ENCODE measurements at places on chromosomes 11 and 22. TPM values are rescaled to one million over a fixed set of nuclear protein-coding genes. Genes with fewer than 3 reads are reported as not detected.

DNA sequence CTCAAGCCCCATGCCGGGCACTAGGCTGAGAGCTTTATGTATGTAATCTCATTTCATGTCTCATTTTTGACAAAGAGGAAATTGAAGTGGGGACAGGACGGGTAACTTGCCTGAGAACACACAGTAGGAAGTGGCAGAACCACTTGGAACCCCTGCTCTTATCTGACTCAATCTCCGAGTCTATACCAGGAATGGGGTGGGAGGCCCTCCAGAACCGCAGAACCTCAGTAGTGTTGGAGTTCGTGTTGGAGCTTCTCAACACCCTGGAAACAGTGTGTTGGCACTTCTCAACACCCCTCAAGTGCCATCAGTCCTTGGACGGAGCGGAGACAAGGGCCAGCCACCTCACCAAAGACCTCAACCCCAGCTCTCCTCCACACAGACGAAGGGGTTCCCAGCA, 38.8 kb upstream of the POLA2 start:
- no peak for DNase-seq

DNA sequence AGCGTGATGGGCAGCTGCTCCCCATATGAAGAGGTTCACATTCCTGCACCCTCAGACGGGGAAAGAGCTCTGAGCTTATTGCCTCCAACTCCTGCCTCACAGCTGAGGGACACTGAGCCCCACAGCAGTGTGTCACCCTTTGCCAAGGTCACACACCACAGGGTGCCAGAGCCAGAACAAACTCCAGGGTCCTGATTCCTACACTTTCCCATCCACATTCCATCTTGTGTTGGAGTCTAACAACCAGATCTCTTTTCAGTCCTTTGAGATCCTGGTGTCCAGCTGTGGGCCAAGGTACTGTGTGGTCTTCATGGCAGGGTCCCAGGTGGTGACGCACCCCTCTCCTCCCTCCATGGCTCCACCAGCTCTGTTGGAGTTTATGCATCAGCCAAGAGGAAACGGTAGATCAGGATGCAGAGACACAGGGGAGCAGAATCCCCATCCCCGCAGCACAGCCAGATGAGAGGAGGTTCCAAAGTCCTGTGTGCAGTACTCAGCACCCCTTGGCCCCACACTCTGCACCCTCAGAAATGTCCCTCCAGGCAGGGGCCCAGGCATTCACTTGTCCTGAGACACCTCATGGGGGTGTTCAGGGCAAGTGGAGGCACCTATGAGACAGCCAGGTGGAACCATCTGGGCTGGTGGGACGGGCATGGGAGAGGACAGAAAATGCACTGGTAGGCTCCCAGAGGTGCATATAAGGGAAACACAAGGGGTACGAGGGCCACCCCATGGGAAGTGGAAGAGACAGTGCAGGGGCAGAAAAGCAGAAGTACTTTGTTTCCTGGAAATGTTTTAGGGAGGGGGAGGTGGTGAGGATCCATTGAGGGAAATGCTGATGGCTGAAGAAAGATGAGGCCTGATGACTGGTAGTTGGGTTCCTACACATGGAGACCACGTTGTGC, 32.6 kb upstream of the GNAZ start:
- DNase-seq, result no peak

DNA sequence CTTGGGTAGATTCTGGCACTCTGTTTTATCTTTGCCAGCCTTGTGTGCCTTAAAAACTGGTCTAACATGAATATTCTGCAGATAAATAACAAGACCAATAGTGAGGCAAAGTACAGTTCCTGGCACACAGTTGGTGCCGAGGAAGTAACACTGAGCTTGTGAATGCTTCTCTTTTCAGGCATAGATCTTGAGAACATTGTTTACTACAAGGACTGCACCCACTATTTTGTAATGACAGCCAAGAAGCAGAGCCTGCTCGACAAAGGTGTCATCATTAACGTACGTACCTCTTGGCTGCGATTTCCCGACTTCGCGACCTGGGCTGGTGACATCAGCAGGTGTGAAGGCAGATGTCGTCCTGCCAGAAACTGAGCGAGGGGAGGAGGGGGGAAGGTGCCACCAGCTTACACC, 105.7 kb downstream of the MICAL2 start:
- DNase-seq, result no peak

GRCh38 chr11:95556342-95557163, 233.0 kb downstream of the FAM76B start:
- no peak for DNase-seq

DNA sequence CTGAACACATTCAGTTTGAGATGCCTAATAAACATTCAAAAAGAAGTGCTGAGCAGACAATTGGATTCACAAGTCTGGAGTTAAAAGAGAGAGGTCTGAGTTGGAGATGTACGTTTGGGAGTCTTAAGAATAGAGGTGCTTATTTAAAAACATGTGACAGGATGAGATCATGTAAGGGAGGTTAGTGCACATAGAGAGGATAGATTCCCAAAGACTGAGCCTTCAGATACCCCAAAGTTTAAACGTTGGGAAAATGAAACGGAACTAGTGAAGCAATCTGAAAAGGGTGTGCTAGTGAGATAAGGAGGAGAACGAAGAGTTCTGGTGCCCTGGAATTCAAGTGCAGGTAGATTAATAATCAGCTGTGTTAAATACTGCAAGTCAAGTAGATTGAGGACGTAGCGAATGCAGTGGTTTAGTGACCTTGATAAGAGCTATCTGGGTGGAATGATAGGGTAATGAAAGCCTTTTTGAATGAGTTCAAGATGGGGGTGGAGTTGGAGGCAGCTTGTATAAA, 63.7 kb downstream of the HIPK3 start:
- DNase-seq, result no peak

DNA sequence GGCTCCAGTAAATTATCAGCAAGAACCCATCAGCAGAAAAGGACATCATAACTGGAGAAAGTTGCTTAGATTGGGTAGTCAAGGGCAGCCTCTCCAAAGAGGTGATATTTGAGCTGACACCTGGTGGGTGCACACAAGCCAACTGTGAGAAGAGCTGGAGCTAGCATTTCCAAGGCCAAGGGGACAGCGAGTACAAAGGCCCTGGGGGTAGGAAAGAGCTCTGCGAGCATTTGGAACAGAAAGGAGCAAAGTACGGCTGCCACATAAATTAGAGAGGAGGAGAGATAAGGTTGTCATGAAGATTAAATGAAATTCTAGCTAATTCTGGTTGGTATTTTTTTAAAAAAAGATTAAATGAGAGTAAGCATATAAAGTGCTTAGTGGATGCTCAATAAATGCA, 21.7 kb upstream of the SMCO4 start:
- DNase-seq, result no peak

DNA sequence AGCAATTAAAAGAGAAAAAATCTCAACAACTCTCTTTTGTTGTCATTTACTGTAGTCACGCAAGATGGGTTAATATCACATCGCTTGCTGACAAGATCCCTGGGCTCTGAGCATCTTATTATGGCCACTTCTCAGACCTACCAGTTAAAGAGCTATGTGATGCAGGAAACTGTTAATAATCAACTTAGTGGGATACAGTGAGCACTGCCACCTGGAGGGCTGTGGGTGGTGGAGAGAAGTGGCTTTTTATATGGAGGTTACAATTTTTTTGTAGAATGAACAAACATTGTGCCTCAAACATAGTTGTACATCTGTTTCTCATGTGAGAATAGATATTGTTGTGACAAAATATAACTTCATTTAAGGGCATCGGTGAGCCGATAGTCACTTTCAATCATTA, 181.0 kb downstream of the TENM4 start:
- DNase-seq, result no peak

DNA sequence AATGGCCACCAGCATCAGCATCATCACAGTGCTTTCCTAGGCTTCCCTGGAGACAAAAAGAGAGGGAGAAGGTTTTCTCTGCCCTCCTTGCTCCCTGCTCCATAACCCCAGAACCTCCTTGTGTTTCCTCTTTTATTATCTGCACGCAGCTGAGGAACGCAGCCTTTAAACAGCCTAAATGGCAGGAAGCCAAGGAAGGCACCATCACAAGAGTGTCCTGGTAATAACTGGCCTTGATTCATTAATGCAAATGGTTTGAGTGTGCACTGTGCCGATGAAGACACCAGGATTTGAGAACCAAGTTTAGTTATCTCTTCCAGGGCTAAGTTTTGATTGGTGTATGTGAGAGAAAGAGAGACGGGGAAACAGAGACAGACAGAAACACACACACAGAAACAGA, 29.4 kb upstream of the DRD2 start:
- no peak for DNase-seq

- DNase-seq, result no peak
Measured at GRCh38 chr11:39965701-39966100, 1493.8 kb downstream of the LRRC4C start.

DNA sequence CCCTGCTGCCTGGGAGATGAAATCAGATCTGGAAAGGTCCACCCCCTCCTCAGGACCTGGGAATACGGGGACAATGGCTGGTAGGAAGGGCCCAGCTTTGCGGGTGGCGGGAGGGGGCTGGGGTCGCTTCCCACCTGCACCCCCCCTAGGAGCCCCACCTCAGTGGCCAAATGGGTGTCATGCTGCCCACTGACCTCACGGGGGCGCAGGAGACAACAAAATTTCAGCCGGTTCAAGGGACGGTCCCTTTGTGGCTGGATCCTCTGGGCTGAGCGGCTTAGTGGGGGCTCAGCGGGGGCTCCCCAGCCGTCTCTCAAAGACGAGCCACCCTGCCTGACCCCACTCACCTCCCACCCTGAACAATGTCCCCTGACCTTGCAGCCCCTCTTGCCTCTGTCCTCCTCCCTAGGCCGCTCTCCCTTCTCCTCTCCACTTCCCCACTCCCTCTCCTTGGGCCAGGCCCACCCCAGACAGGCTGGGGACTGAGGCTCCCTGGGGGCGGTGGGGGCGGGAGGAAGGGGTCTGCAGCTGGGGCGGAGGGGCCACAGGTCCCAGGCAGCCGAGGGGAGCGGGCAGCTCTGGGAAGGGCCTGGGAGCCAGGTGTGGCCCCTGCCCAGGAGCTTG, 39.3 kb upstream of the H19 start:
- no peak for DNase-seq

GRCh38 chr11:12060385-12060985, 49.9 kb upstream of the MICAL2 start:
- DNase-seq, result no peak

DNA sequence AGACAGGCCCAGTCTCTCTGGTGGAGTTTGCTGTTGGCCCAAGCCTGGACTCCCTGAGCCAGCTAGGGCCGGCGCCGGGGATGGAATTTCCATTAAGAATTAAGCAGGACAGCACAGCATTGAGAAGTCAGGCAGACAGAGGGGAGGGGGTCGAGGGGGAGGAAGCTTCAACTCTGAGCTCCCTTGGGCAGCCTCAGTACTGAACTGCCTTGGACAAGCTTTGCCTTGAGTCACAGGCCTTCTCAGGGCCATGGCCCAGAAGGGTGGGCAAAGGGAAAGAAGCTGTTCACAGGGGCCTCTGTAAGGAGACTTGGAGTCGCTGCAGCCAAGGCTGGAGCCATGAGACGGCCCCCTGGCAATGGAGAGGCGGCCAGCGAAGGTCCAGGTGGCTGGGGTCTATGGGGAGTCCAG, 2.6 kb upstream of the INSC start:
- no peak for DNase-seq

DNA sequence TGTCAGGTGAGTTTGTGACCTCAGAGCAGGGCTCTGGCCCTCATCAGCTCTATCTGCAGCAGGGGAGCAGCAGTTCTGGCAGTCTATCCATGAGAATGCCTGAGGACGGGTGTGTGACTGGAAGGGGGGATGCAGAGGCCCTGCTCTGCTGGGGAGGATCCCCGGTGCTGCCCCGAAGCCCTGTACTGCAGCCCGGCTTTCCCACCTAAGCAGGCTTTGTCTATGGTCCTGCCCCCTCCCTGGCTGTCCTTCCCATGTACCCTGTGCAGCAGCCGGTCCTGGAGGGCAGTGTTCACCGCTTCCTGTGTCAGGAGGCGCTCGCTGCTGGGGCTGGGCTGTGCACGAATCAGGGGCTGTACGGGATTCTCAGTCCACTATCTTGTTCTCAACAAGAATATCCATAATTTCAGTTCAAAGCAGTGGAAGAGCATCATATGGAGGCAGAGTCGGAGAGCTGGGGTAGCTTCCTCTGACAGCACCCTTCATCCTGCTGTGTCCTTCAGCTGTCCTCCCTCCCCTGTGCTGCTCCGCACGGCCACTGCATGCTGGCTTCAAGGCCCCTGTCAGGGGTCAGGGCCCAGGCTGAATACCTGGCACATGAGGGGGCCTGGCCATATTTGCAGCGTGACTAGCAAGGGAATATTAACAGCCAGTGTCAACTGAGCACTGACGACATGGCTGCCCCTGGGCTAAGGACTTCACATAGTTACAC, 125.2 kb downstream of the CTTN start:
- DNase-seq, result no peak

DNA sequence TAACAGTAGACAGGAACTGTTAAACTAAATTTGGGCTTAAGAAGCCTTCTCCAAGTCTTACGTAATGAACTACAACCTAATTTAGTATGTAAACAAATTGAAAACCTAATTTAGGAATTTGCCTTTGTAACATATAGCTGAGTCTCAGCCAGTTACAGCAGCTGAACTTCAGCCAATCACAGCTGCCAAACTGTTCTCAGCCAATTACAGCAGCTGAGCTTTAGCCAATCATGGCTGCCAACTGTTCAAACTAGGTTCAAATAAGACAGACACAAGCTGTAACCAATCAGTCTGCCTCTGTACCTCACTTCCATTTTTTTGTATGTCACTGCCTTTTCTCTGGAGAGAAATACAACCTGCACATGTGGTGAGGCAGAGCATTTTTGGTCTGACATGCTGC, 95.0 kb upstream of the CD44 start:
- DNase-seq, result peak; percentile 36

- no peak for DNase-seq
Measured at GRCh38 chr11:61149624-61150615, 11.3 kb downstream of the VPS37C start.

DNA sequence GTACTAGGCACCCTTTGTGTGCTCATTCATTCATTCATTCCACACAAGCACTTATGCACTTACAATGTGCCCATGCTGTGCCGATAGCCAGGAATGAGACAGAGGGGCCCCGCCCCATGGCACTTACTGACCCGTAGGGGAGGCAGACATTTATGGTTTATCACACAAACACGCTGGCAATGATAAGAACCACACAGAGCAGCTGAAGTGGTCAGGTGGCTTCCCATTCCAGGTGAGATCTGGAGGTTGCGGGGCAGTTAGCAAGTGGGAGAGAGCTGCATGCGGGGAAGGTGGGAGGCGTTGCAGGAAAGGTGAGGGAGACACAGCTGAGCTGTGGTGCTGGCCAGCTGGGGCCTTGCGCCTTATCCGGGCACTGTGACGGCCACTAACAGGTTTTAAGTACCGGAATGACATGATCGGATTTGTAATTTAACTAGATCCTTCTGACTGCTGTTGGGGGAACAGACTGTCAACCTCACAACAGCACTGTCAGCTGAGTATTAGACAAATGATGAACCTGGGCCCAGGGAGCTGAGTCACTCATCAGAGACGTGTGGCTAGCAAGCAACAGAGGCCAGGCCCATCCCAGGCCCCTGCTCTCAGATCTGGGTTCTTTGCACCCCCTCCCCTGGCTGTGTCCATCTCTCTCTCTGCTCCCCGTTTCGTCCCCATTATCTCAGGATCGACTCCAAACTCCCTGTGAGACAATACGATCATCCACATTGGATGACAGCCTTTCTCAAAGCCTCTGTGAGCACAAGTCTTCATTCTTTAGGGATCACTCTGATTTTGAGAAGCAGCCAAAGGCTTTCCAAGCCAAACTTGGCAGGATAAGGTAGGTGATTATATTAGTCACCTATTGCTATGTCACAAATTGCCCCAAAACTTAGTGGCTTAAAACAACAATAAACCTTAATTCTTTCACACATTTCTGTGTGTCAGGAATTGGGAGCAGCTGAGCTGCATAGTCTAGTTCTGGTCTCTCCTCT, 28.4 kb downstream of the RASD2 start:
- no peak for DNase-seq

The PGGHG gene
- total RNA-seq, result 7.0 TPM

The KCNJ5 gene
- 3.3 TPM for total RNA-seq

The PLEKHB1 gene
- 36.3 TPM for total RNA-seq

The DNAL4 gene
- 13.8 TPM for total RNA-seq

The SLC29A2 gene
- 13.1 TPM for total RNA-seq

The BLID gene
- not detected for total RNA-seq

Measured in heart left ventricle (tissue), 16 donors.